OCI-LY7 (cell line): ENCODE measurements at places on chromosomes 5 and 9.

- no peak for DNase-seq
Measured at GRCh38 chr9:89657765-89658164, 53.0 kb downstream of the GADD45G start.

- no peak for DNase-seq
Measured at GRCh38 chr9:69308206-69308931, 16.6 kb upstream of the ENTREP1 start.

GRCh38 chr9:14939378-14939777 is 29.1 kb upstream of the FREM1 start:
- DNase-seq, result no peak

DNA sequence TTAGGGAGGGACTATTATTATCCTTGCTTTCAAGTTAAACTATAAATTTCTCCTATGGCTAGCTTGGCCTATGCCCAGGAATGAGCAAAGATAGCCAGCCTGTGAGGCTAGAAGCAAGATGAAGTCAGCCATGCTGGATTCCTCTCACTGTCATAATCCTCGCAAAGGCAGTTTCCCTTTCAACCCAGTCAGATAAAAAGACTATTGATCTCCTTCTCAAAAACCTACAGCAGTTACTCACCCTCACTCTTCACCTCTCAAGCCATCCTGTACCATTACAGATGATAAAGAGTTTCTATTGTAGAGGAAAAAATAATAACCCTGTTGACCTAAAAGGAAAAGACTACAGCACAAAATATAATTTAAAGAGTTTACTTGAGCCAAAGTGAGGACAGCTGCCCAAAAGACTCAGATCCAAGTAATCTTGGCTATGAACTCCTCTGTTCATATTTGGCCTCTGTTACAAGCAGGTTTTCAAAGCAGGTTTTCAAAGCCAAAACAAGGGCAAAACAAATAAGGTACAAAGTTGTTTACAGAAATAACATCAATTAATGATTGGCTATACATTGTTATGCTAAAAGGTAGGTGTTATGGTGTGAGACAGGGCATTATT is 41.7 kb downstream of the KCNV2 start:
- no peak for DNase-seq

DNA sequence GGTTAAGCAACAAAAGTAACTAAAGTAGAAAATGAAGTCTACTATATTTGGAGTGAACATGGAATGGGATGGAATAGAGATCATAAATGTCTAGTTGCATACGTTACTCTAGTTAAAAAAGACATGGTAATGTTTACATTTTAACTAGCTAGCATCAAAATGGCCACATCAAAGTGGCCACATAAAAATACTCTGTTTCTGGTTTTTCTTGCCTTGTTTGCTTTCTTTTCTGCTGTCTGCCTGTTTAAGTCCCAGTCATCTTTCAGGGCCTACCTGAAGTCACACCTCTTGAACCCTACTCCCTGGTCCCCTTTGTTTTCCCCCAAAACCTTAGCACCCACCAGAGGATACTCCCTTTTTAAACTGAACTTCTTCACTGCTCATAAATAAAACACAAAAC is 6.4 kb upstream of the KIF2A start:
- DNase-seq, result no peak

GRCh38 chr5:171595801-171596231 is 176.4 kb downstream of the FGF18 start:
- DNase-seq, result no peak

GRCh38 chr9:106486685-106487084 is 376.3 kb upstream of the ZNF462 start:
- no peak for DNase-seq

DNA sequence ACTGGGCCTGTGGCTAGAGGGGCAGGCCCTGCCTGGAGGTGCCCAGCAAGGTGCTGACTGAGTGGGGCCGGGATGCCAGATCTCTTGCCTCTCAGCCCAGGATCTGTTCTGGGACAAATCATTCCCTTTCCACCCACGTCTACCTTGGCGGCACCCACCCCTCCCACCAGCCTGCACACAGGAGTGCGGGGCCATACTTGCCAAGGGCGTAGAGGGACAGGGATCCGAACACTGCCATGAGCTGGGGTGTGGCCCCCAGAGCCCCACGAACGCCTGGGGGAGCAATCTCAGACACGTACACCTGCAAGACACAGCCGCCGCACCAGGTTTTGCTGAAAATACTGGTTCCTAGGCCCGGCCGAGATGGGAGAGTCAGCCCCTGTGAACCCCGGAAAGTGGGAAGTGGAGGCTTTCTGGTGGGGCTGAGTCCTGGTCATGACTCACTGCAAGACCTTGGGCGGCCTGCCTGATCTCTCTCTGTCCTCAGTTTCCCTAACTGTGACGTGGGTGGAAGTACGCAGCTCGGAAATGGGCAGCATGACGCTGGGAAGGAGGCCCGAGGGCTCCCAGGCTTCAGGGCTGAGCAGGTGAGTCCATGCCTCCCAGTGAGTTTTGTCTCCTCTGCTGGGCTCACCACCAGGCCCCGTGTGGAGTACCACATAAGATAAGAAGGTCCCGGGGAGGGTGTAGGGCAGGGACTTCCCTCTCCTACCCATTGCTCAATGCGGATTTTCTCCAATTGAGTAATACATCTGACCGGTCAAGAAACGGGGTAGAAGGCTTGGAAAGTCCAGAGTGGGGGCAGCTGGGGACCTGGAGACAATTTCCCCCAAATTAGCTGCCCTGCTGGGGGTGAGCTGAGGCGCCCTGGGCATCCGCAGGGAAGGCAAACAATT is 2.6 kb downstream of the SLC2A6 start:
- no peak for DNase-seq

DNA sequence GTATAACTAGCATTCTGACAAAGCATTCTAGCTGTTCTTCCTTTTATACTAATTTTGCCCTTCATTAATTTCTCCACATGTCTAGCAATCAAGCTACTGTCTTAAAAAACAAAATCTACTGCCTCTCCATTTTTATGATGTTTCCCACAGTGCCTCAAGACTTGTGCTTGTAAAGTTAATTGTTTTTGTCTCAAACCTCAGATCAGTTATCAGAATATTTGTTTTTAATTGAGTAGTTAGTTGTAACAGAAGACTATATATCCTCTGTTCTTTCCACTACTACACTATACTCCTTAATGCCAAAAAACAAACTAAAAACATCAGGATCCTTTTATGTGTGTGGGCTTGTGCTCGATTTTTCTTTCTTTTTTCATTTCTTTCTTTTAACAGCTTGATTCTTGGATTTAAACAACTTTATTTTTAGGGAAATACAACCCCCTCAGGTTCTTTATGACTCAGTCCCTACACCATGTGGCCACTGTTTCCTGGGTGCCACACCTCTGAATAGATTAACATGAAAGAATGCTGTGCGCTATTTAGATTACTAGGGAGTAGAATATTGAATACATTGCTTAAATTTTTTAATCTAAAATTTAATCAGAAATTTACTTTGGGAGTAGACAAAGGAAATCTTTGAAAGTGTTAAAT is 1.2 kb downstream of the ASPN start:
- no peak for DNase-seq

DNA sequence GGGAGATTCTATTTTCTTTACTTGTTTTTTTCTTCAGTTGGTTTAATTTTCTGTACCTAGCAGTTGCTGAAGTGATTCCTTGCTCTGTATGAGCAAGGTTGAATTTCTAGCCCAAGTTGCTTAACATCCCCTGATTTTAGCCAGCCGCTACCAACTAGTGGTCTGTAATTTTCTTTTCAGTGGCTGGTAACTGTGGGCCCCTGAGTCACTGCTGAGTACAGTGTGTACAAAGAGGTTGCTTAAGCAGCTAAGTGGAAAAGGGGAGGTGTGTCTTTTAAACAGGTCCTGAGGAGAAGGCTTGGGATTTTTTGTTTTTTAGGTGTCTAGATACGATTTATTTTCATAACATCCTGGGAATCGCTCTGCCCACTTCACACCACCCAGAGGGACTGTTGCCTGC is 254.7 kb downstream of the NR3C1 start:
- DNase-seq, result no peak

DNA sequence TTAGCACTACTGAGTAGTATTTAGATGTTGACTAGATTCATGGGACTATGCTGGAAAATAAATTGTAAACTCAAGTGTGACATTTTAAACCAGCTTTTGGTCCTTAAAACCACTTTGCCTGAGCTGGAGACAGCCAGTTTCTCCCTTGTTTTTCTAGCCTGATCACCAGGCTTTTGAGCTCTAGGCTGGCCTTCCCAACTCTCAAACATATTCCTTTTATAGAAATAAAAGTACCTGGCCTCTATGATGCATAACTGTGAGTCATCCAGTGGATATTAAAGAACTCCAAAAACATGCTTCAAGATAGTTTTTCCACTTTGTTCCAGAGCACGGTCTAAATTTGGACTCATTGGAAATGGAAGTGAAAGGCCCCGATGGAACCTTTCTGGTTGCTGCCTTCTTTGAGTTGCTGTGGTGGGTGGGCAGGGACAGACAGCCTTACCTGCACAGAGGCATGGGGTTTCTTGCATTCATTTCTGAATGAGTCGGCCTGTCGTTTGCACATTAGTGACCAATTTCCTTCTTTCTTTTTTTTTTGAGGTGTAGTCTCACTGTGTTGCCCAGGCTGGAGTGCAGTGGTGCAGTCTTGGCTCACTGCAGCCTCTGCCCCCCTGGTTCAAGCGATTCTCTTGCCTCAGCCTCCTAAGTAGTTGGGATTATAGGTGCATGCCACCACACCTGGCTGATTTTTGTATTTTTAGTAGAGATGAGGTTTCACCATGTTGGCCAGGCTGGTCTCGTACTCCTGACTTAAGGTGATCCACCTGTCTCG is 43.1 kb downstream of the TRIO start:
- DNase-seq, result no peak

GRCh38 chr9:79581794-79582193 is 10.0 kb downstream of the TLE4 start:
- DNase-seq, result no peak

GRCh38 chr5:144857454-144857853 is 686.8 kb downstream of the KCTD16 start:
- DNase-seq, result peak; percentile 40

DNA sequence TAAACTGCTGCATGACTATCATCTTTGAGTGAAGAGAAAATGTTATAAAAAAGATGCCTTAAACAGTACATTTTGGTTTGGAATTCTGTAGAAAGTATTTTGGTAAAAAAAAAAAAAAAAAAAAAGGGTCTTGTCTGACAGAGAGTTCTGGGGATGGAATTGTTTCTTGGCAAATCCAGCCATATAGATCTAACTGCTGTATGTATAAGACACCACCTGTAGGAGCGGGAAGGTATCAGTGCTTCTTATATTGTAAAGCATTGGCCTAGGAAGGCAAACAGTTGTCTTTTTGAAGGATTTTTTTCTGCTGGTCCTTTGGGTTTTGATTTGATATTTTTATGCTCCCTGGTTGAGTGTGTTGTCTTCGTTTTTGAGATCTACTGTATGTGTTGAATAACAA is 2.8 kb downstream of the PURA start:
- DNase-seq, result peak; percentile 43

DNA sequence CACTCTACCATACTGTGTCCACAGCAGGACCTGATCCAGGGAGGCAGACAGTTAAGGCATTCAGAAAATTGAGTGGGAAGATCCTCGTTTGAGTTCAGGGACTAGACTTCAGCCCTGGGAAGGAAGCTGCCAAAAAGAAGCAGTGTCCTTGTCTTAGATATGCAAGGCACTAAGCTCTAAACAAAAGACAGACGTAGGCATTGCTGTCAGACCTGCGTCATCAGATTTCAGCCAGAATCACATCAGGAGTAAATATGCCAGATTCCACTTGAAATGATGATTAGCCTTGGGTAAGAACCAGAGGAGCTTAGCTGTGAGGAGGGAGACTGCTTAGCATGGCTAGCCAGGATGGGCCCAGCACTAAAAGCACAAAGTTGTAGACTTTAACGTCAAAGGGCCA is 56.7 kb downstream of the MAMDC2 start:
- DNase-seq, result no peak

DNA sequence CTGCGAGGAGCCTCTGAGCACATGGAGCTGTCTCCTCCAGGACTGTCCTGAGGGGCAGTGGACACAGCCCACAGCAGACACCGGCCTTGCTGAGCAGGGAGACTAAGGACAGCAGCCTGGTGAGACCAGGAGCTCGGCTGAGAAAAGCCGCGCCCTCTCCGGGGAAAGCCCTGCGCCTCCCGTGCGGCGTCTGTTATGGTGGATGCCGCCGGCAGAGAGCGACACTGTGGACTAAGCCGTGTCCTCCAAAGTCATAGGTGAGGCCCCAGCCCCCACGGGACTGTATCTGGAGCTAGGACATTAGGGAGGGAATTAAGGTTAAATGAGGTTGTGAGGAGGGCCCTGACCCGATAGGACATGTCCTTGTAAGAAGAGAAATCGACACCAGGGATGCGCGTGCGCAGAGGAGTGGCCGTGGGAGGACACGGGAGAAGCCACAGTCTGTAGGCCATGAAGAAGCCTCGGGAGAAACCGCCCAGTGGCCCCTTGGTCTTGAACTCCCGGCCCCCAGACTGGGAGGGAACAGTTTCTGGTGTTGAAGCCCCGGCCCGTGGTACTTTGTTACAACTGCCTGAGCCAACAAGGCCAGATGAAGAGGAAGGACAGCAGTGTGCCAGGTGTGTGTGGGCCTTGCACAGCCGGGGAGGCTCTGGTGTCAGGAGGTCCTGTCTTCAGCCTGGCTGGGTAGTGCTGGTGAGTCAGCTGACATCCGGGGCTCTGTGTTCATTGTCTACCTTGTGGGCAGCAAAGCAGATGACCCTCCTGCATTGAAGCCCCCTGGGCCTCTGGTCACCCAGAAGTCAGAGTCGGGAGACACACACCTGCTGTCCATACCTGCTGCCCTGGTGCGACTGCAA is 22.1 kb downstream of the MRPL36 start:
- no peak for DNase-seq

DNA sequence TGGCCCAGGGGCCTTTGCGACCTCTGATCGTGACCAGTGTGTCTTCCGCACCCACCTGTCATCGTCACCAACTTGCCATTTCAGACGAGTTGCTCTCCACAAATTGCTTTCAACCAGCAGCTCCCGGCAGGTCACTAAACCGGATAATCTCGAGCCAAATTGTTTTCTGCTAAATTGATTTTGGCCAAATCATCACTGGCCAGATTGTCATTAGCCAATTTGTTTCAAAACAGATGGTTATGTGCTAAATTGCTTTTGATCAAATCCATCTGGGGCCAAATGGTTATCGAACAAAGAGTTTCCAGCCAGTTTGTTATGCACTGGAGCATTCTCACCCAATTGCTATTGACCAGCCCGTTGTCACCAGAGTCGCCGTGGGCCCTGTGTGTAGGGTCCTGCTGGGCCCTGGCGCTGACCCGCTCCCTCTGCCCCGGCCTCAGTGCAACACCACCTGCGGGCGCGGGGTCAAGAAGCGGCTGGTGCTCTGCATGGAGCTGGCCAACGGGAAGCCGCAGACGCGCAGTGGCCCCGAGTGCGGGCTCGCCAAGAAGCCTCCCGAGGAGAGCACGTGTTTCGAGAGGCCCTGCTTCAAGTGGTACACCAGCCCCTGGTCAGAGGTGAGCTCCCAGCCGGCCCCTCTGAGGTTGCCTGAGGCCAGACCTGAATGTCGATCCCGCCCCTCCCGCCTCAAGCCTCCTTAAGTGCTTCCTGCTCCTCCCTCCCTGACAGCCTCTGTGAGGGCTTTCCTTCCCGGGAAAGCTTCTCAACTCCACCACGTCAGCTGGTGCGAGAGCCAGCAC is 35.6 kb downstream of the ADAMTSL2 start:
- DNase-seq, result no peak

- no peak for DNase-seq
Measured at GRCh38 chr5:65893749-65894430, 32.5 kb upstream of the ERBIN start.
